Upper lobe of right lung (tissue), 1 donor: ENCODE measurements at places on chromosomes 12 and 14.

GRCh38 chr12:77047341-77048109 is 17.8 kb downstream of the E2F7 start:
- no peak for DNase-seq

DNA sequence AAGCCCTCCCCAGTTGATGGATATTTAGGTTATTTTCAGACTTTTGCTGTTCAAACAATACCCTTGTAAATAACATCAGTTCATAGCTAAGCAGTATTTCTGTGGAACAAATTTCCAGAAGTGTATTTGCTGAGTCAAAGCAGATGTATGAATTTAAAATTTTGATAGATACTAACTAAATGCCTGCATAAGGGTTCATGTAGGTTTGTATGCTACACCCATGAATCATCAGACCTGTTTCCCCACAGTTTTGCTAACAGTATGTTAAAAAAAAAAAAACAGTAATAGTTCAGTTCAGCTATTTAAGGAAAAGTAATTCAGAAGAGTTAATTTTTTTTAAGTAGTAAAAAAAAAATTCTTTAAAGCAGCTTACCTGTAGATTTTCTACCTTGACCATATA is 236.1 kb upstream of the DIO2 start:
- no peak for DNase-seq

GRCh38 chr12:75891072-75891471 is 140.5 kb downstream of the PHLDA1 start:
- no peak for DNase-seq

- no peak for DNase-seq
Measured at GRCh38 chr14:99189201-99189801, 82.7 kb downstream of the BCL11B start.

DNA sequence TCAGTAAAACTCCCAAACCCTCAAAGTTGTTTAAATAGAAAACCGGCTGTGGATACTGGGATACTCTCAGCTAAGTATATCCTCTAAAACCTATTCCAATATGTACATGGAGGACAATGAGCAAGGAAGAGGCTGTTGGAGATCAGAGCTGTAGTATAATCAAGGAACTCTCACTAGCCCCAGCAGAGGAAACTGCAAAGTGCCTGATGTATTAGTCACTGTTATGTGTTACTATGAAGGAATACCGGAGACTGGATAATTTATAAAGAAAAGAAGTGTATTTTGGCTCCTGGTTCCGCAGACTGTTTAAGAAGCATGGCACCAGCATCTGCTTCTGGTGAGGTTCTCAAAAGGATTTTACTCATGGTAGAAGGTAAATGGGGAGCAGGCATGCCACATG is 65.6 kb upstream of the RPL10L start:
- no peak for DNase-seq

DNA sequence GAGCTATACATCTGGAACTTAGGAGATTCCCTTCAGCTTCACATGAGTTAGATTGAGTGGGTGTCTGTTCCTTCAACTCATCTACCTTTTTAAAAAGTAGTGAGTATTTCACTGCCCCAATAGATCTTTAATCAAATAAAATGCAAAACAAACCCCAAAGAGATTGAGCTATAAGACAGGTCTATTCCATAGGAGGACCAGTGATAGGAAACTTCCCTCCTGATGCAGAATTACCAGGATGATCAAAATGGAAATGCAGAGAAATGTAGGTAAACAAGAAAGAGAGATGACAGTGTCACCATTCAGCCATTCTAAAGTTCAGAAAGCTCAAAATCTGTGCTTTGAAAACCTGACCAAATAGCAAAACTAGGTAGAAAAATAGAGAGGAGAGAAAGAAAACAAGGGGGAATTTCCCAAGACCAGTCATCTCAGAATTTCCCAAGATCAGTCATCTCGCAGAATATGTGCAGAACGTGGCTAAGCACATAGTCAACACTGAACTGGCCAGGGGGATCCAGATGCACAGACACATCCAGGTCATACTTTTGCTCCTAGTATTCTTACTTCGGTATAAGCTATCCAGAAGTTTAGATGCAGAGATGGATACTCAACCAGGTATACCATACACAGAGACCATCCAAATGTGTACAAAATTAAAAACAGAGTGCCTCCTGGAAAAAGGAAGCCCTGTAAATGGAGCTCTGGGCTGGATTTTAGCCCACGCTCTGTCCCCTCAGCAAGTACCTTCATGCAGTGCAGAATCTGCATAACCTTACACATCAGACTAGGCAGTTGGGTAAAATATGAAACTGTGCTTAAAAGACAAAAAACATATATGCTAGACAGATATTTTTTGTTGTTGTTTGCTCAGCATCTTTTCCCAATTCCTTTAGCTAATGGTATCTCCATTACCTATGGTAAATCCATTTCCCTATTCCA is 27.4 kb downstream of the SLC41A2 start:
- no peak for DNase-seq

DNA sequence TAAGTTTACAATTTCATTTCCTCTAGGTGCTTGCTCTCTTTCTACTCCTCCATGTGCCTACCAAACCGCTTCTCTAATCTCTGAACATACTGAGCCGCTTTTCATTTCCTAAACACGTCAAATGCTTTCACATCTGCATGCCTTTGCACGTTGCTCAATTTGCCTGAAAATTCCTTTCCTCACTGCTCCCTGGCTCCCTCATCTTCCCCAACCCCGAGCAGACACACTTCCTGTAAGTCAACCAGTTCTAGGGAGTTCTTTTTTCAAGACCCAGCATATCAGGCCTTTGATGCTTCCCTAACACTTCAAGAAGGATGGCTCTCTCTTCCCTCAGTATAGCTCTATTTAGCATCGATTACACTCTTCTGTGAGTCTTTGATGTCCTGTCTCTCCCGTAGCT is 50.3 kb downstream of the LMO3 start:
- DNase-seq, result no peak

DNA sequence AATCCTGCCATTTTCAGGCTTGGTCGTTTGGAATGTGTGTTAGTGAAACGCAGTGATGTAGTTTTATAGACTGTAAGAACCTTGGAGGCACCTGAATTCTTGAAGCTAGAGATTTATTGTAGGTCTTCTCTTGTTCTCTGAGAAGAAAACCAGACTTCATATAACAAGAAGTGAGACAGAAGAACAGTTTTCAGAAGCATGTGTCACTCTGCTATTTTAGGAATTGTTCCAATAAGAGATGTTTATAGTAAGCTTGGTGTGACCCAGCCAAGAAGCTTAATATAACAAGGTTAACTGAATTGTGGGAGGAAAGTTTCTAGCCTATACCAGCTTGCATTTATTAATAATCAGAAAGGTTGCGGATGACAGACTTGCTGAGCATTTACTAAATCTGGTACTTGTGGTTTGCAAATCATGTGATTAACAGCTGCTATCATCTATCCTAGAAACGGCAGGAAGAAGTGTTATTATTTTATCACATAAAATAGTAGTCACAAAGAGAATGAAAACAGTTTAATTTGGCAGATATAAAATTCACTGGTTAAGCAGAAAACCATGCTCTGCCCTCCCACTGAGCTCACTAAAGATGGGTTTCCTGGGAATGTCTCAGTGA is 49.2 kb upstream of the BCAT1 start:
- no peak for DNase-seq

GRCh38 chr12:118357257-118358007 is 15.3 kb downstream of the TAOK3 start:
- no peak for DNase-seq

- no peak for DNase-seq
Measured at GRCh38 chr14:61437381-61437780, 116.0 kb downstream of the PRKCH start.

GRCh38 chr12:66962290-66962689 is 283.4 kb upstream of the GRIP1 start:
- no peak for DNase-seq

- no peak for DNase-seq
Measured at GRCh38 chr12:95096378-95096777, 23.0 kb upstream of the NR2C1 start.

DNA sequence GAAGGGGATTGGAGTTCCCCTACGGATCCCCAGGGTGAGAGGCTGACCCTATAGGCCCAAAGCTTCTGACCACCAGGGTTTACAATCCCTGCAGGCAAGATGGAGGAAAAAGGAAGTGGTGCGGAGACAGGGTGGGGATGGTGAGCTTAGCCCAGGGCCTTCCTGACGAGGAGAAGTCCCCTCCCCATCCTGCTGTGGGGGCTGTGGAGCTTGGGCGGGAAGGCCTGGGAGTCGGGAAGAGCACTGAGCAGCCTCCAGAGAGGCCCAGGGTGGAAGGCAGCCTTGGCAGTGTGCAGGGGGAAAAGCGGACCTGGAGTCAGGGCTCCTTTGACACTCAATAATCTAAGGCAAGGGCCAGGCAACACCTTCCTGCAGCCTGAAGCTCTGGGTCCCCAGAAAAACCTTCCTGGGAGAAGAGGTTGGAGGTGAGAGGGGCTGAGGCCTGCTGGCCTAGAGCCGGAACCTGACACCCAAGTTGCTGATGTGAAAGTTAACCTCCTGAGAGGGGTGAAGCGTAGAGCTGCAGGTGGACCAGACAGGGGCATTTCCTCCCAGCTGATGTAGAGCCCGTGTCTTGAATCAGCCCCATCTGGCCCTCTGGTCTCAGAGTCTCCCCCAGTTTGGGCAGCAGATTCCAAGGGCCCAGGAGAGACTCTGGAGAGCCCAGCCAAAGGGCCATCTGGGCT is 6.0 kb downstream of the HDAC7 start:
- DNase-seq, result no peak

DNA sequence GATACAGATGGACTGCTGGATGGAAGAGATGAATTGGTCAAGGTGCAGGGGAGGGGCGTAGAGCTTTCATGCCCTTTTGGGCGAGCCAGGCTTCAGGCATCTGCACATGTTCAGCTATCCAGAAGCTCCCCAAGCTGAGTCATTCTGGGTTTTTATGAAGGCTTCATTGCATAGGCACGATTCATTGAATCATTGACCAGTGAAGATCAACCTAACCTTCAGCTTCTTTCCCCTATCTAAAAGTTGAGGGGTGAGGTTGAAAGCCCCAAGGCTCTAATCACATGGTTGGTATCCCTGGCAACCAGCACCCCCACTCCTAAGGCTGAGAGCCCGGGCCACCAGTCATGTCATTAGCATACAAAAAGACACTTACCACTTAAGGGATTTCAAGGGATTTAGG is 36.3 kb downstream of the RPS29 start:
- no peak for DNase-seq

DNA sequence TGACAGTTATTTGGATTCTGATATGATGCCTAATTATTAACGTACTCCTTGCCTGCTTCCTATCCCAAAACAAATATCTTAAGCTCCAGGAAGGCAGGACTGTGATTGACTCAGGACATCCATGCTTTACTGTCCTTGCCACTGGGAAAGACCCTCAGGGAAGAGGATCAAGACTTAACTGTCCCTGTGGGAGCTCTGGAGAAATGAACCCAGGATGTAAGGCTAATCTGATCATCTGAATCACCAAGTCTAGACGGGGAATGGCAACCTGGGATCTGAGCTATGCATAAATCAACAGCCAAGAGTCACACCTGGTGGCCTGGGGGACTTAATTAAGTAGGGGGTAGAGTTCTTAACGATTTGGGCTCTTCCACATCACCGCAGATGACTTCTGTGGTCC is 153.2 kb upstream of the BCL2L14 start:
- no peak for DNase-seq

- DNase-seq, result no peak
Measured at GRCh38 chr14:61179796-61180398, 101.2 kb downstream of the TMEM30B start.

DNA sequence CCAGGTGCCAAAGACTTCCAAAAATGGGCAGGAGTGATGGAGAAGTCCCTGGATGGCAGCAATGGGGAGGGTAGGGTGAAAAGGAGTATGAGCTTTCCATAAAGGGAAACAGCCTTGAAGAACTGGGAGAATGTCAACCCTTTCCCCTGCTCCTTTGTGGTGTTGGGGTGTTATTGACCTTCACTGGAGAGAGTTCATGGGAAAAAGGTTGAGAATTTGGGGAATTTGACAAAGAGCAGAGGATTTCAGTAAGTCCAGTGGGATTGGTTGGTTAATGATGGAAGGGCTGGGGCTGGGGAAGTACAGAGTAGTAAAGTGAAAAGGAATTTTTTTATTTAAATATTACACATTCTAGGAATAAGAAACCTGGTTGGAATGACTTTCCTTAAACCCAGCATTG is 116.6 kb downstream of the ERC1 start:
- DNase-seq, result no peak

DNA sequence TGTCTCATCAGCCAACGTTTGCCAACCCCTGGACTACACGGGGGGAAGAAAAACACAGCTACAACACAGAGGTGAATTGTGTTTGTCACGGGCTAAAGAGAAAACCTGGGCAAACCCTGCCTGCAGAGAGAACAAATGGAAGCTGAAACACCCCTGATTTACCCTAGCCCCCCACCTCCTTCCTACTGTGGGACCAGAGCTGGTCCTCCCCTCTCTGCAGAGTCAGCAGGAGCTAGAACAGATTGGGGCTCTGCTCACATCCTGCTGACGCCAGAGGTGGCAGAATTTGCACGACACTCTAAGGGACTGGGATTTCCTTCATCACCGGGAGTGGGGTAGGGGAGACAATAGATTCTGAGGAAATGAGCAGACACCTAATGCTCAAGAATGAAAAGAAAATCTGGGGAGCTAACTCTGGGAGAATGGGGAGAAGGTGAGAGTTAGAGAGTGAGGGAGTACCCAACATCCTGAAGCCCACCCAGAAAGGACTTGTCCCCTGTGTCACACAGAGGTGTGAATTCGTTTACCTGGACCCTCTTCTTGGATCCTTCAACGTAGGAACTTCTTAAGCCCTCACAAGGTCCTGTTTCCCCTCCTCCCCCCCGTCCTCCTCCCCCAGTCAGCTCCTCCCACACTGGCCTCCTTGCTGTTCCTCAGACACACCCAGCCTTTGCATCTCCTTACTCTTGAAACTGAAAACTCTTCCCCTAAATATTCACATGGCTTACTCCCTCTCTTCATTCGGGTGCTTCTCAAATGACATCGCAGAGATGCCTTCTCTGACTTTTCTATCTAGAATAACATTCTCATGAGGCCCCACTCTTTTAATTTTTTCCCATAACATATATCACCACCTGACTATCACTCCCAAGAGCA is 26.2 kb upstream of the CDKN3 start:
- no peak for DNase-seq

DNA sequence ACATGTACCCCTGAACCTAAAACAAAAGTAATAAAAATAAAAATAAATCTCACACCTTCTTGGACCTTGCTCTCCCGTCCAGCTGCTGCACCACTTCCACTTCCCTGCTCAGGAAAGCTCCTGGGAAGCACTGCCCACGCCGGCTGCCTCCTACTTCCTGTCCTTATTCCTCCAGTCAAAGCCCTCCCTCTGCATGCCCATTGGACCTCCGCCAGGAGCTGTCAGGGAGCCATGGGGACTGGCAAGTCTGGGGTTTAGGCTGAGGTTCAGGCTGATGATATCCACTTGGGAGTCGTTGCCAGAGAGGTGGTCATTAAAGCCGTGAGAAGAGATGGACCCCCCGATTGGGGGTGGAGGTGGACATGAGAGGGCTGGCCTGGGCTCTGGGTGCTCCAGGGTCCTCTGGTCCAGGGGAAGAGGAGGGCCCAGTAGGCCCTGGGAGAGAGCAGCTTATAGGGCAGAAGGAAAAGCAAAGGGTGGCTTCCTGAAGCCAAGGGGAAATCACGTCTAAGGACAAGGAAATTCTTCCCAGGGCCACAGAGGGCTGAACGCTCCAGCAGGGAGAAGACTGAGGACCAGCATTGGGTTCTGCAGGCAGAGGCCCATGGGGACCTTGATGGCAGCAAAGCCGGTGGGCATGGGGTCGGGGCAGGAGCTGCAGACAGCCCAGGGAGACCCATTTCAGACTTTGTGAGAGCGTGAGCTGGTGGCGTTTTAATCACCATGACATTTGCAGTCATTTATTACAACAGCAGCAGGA is 78.7 kb downstream of the FZD10 start:
- DNase-seq, result no peak

GRCh38 chr12:111687255-111687654 is 1.4 kb downstream of the ACAD10 start:
- DNase-seq, result no peak

- DNase-seq, result peak; percentile 59
Measured at GRCh38 chr12:52395761-52396434, 10.2 kb downstream of the KRT82 start.
